CD14-positive monocyte (primary cell): ENCODE measurements at places on chromosomes 6 and 20. TPM values are rescaled to one million over a fixed set of nuclear protein-coding genes. Genes with fewer than 3 reads are reported as not detected.
A peak's percentile ranks its signal among the peaks of the same experiment; 100 is the strongest.

GRCh38 chr6:105711216-105711615 lies 308.3 kb upstream of the PREP start:
- no peaks in the 10 kb centered on the region for H3K4me1 ChIP-seq
- H3K36me3 ChIP-seq, result no peaks in the 10 kb centered on the region
- no peaks in the 10 kb centered on the region for H3K27me3 ChIP-seq
- H3K27ac ChIP-seq, result no peak overlapping the region
- no peak for DNase-seq

DNA sequence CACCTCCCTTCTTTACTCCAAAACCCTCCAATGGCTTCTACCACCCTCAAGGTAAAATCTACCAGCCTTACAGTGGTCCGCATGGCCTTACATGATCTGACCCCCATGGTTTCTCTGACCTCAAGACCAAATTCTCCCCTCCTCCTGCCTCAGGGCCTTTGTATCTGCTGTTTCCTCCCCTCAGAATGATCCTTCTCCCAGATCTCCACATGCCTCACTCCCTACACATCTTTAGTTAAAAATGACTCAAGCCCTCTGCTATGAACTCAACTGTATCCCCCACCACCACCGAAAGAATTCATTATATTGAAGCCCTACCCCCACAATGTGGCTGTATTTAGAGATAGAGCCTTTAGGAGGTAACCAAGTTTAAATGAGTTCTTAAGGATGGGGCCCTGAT lies 4.1 kb downstream of the SLC23A2 start:
- no peak overlapping the region for H3K4me3 ChIP-seq
- peaks cover 34% of the 10 kb centered on the region for H3K4me1 ChIP-seq
- H3K36me3 ChIP-seq, result no peaks in the 10 kb centered on the region
- no peak for DNase-seq
- no peak overlapping the region for H3K27ac ChIP-seq
- no peaks in the 10 kb centered on the region for H3K27me3 ChIP-seq

- DNase-seq, result no peak
- no peaks in the 10 kb centered on the region for H3K36me3 ChIP-seq
- H3K27me3 ChIP-seq, result no peaks in the 10 kb centered on the region
- no peaks in the 10 kb centered on the region for H3K4me1 ChIP-seq
- no peak overlapping the region for H3K27ac ChIP-seq
Observed at GRCh38 chr6:154548130-154548830, 37.8 kb upstream of the CNKSR3 start.

DNA sequence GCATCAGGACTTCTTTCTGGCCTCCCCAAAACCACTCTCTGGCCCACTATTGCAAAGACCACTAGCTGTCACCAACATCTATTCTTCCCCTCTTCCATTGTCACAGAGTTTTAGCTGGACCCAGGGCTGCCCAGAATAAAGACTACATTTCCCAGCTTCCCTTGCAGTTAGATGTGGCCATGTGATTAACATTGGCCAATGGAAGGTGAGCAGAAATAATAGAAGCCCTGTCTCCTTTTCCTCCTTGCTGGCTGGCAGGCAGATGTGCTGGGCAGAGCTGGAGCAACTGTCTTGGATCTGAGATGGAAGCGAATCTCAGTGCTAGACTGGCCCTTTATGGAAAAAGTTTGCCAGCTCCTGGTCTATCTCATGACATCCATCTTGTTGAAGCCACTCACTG lies 97.0 kb downstream of the KCNB1 start:
- DNase-seq, result peak; percentile 25
- no peak overlapping the region for H3K27ac ChIP-seq
- no peaks in the 10 kb centered on the region for H3K36me3 ChIP-seq
- no peaks in the 10 kb centered on the region for H3K4me1 ChIP-seq
- no peak overlapping the region for H3K4me3 ChIP-seq
- H3K27me3 ChIP-seq, result no peaks in the 10 kb centered on the region

GRCh38 chr20:53510262-53510661 lies 83.4 kb downstream of the ZNF217 start:
- no peak overlapping the region for H3K27ac ChIP-seq
- H3K27me3 ChIP-seq, result no peaks in the 10 kb centered on the region
- DNase-seq, result no peak
- H3K4me1 ChIP-seq, result no peaks in the 10 kb centered on the region
- no peaks in the 10 kb centered on the region for H3K36me3 ChIP-seq

DNA sequence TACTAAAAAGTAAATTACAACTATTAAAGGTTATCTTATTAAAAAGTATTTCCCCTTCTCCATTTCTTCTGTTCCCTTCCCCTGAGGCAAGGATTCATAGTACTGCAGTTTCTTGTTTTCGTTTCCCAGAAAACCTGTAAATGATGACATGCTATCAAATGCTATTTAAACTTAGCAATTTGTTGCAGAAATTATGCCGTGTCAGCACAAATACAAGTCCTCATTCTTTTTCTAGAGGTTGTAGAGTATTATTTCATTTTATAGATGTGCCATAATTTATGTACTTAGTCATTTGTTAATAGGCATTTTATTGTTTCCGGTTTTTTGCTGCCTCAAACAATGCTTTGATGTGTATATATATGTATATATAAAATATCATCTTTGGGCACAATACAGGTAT lies 268.4 kb downstream of the PLCB1 start:
- peak overlapping the region; percentile 51 for H3K4me3 ChIP-seq
- no peak for DNase-seq
- H3K36me3 ChIP-seq, result no peaks in the 10 kb centered on the region
- H3K27me3 ChIP-seq, result no peaks in the 10 kb centered on the region

GRCh38 chr20:8470156-8470555 lies 338.1 kb downstream of the PLCB1 start:
- no peak overlapping the region for H3K27ac ChIP-seq
- peak overlapping the region; percentile 6 for H3K4me3 ChIP-seq
- no peak for DNase-seq
- H3K36me3 ChIP-seq, result no peaks in the 10 kb centered on the region

- no peaks in the 10 kb centered on the region for H3K36me3 ChIP-seq
- no peak for DNase-seq
- no peaks in the 10 kb centered on the region for H3K4me1 ChIP-seq
- H3K4me3 ChIP-seq, result no peak overlapping the region
- H3K27me3 ChIP-seq, result no peaks in the 10 kb centered on the region
Observed at GRCh38 chr6:158376631-158377081, 64.4 kb downstream of the TULP4 start.

GRCh38 chr6:170143401-170144150 lies 147.3 kb downstream of the DLL1 start:
- H3K4me1 ChIP-seq, result peaks cover 4% of the 10 kb centered on the region
- no peaks in the 10 kb centered on the region for H3K36me3 ChIP-seq
- no peak for DNase-seq
- peaks cover 19% of the 10 kb centered on the region for H3K27me3 ChIP-seq

GRCh38 chr6:153960281-153960680 lies 78.8 kb upstream of the OPRM1 start:
- H3K36me3 ChIP-seq, result no peaks in the 10 kb centered on the region
- H3K27ac ChIP-seq, result no peak overlapping the region
- H3K4me3 ChIP-seq, result no peak overlapping the region
- no peak for DNase-seq
- H3K27me3 ChIP-seq, result no peaks in the 10 kb centered on the region
- peaks cover 16% of the 10 kb centered on the region for H3K4me1 ChIP-seq

CSNK2A1 gene
- 31.7 TPM for polyA plus RNA-seq

SLC13A3 gene
- 0.04 and 0.05 TPM in 2 replicates for polyA plus RNA-seq

GABRR1 gene
- polyA plus RNA-seq, result not detected

CD24 gene
- 0.46 TPM for polyA plus RNA-seq

SYNGAP1 gene
- not detected for polyA plus RNA-seq
